Fibroblast of skin of left biceps (primary cell): ENCODE measurements at places on chromosomes 3 and 15.
A peak's percentile ranks its signal among the peaks of the same experiment; 100 is the strongest.

DNA sequence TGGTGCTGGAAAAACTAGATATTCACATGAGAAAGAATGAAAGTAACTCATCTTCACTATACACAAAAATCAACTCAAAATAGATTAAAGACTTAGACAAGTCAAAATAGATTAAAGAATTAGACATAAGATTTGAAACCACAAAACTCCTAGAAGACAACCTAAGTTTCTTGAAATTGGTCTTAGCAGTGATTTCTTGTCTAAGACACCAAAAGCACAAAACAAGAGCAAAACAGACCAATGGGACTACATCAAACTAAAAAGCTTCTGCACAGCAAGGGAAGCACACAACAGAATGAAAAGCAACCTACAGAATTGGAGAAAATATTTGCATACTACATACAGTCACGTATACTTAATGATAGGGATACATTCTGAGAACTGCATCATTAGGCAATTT lies 6.5 kb upstream of the VPS39 start:
- DNase-seq = no peak

DNA sequence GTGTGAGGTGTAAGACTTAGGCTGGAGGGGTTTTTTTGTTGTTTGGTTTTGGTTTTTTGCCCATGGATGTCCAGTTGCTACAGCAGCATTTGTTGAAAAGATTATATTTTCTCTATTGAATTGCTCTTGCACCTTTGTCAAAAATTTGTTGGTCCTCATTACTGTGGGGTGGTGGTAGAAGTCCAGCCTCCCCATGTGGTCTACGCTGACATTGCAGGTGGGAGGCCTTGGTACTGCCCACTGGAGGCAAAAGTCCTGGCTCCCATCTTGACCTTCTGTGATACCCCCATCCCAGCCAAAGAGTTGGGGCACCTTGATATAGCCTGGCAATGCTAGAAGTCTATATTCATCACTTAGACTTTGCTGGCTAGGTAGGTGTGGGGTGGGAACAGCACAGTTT lies 5.4 kb upstream of the RAB6B start:
- no peak for DNase-seq

DNA sequence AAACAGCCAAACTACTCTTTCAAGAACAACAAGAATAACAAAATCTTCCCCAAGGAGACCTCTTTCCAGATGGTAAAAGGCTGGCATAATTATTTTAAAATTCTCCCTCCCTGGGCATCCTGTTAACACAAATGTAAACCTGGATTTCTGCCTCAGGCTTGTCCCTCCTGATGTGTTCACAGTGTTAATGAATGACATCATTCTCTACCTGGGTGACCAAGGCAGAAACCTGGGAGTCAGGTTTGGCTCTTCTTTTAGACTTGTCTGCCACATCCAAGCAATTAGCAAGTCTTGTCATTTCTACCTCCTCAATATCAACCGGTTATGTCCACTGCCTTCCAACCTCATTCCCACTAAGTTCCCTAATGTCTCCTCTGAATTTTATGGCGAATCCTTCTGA lies 368.7 kb upstream of the TBL1XR1 start:
- DNase-seq = no peak

GRCh38 chr15:72786676-72787345 lies 3.3 kb upstream of the ADPGK start:
- no peak for DNase-seq

- no peak for DNase-seq
Measured at GRCh38 chr3:12845811-12846210, 4.4 kb upstream of the RPL32 start.

DNA sequence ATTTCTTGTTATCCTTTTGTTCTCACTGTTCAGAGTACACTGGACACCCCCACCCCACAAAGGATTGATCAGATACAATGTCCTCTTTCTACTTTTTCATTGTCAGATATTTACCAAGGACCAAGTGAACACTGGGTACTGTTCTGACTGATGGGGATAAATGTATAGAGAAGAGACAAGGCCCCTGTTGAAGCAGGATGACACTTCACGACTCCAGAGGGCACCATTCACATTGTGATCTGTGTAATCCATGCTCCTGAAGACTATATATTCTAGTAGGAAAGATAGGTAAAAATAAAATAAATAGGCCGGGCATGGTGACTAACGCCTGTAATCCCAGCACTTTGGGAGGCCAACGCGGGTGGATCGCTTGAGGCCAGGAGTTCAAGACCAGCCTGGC lies 7.2 kb upstream of the CRYGS start:
- no peak for DNase-seq

GRCh38 chr3:42205800-42206514 lies 60.0 kb downstream of the CCK start:
- no peak for DNase-seq

GRCh38 chr15:70576696-70577095 lies 186.7 kb downstream of the UACA start:
- DNase-seq = no peak

- no peak for DNase-seq
Measured at GRCh38 chr3:129605922-129606635, 397 bp downstream of the PLXND1 start.

DNA sequence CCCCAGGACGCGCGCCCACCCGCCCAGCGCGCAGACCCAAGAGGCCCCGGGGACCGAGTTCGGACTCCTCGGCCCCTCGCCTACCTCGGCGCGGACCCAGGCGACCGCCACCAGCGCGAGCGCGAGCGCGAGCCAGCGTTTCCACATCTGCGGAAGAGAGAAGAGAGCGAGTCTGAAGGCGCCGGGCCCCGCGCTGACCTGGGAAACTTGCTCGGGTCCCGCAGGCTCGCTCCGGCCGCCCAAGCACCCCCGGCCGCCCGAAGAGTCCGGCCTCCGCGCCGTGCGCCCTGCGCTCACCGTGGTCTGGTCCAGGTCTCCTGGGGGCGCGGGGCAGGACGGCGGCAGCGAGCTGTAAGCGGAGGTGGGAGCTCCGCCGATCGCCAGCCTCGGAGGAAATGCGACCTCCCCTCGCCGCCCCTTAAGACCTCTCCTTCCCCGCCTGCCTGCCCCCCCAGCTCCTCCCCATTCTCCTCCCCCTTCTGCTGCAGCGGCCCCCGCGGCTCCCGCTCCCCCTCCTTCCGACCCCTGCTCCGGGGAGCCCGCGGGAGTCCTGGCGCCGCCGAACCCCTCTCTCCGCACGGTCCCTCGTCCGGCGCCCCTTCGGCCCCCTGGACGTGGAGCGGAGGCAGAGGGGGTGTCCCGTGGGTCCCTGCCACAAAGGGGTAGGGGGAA lies at the start of gene FSTL1:
Gene FSTL1 (minus strand): TSS at position 393 of the 672 bp plus-strand sequence. CDS start 246 bp downstream, at position 147.
- DNase-seq = no peak

DNA sequence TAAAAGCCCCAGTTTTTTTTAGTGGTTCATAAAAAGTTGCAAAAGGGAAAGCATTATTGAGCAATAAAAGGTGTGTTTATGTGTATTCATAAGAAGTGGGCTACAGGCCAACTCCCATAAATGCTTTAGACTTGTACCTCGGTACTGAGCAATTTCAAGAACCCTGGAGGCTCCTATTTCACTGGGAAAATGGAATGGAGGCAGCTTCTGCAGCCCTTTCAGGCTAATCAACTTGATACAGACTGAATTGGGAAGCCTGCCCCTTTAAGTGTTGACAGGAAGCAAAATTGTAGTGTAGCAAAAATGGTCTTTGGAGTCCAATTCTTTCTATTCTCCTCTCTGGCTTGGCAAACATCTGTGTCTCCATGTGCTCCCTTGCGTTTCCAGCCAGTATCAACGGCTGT lies 118.8 kb downstream of the ECT2 start:
- DNase-seq = no peak

GRCh38 chr15:56248311-56248992 lies 4.8 kb upstream of the RFX7 start:
- DNase-seq = no peak

GRCh38 chr3:169836942-169837275 lies 24.2 kb upstream of the LRRC34 start:
- DNase-seq = no peak

- DNase-seq = peak; percentile 76
Measured at GRCh38 chr3:114418724-114419543, 125.1 kb downstream of the TIGIT start.

DNA sequence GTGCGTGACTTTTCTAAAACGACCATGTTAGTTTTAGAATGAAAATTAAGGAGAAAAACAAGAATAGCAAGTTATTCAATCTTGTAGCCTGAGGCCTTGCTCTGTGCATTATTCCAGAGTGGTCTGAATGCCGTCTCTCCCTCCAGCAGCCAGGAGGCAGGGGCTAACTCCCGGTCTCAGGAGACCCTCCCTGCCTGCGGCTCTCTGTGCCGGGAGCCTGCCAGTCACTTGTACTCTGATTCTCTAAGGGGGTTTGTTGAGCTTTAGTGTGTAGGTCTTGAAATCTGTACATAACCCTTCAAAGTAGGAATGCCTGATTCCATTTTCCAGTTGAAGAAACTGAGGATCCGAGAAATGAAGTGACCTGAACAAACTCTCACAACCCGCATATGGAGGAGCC lies 97.3 kb downstream of the ARNT2 start:
- DNase-seq = no peak

GRCh38 chr15:61822511-61822910 lies 237.7 kb downstream of the VPS13C start:
- no peak for DNase-seq

- DNase-seq = no peak
Measured at GRCh38 chr3:157065201-157065600, 94.7 kb downstream of the CCNL1 start.

GRCh38 chr3:106140431-106140830 lies 271.6 kb upstream of the CBLB start:
- DNase-seq = no peak

GRCh38 chr3:55698831-55699230 lies 211.7 kb upstream of the WNT5A start:
- DNase-seq = no peak
